ENCODE measurements at places on chromosomes 3 and 15. TPM values are rescaled to one million over a fixed set of nuclear protein-coding genes. Genes with fewer than 3 reads are reported as not detected.

- DNase-seq: no peak
These were observed 27.2 kb upstream of the STT3B start for GRCh38 chr3:31505371-31506048.

GRCh38 chr3:165742351-165742750 lies 94.9 kb downstream of the BCHE start:
- DNase-seq: no peak

Gene CIDEC
- 1.1 TPM for total RNA-seq

- no peak for DNase-seq
These were observed 13.1 kb upstream of the UBP1 start for GRCh38 chr3:33453331-33453761.

DNA sequence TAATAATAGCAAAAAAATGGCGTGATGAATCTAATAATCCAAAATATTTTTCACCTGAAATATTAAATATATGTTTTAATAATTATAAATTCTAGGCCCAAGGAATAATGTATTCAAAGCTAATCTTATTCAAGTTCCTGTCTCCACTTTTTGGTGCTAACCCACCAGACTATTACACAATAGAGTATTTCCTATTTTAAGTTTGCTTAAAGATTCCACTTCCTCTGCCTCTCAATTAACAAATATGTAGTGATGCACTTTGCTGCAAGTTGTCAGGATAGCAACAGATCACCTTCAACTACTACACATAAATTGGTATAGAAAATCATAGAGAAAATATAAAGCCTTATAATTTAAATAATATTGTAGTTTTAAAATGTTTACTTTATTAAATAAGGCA lies 467.5 kb downstream of the C3orf38 start:
- no peak for DNase-seq

Gene GHRL
- 0.81 TPM for total RNA-seq

DNA sequence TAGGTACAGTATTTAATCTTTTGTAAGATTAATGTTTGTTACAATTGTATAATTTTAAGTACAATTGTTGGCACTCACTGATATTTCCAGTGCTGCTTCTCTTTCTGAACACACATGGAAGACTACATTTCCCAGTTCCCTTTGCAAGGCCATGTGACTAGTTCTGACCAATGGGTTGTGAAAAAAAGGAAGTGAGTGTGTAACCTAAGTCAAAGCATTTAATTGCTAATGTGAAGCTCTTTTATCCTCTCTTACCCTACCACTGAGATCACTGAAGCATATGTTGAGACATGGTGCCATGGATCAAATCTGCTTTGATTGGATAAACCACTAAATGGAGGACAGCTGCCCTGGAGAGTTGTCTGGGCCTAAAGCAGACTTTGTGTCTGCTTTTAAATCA lies 83.9 kb upstream of the PLXND1 start:
- DNase-seq: no peak

DNA sequence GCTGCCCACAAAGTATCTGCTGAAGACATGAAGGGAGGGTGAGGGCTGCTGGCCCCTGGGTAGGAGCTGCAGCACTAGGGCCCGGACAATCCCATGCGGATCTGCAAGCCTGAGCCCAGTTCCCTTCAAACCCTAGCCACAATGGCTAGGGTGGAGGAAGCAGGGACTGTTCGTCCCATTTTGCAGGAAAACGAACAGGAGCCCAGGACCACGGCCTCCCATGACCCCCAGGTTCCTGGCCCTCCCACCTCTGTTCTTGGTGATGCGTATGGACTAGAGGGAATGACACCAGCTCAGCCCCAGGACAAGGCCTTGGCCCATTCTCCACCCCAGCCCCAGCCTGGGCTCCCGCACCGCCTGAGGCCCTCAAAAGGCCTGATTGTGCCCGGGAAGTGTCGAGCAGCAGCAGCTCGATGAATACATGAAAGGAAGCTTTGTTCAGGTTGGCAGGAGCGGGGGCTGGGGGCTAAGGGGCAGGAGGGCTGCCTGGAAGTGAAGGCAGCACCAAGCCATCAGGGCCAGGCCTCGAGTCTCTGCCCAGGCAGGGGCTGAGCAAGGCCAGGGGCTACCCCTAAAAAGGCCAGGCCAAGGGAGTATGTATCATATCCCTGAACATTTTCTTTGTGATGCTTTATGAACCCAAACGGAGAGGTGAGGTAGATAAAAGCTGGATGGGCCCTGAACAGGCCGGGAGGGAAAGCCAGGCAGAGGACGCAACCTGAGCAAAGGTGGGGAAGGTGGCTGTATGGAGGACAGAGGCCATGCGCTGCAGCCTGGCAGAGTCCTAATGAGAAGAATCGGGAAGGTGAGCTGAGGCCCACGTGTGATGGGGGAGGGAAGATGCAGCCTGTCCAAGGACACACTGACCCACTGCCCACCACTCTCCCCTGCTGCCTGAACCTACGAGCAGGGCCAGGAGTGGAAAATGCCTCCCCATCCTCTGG lies 12.2 kb downstream of the SEMA7A start:
- DNase-seq: no peak

GRCh38 chr3:28907616-28908015 lies 373.3 kb upstream of the RBMS3 start:
- no peak for DNase-seq

Gene AP3B2
- 12.5 TPM for total RNA-seq

DNA sequence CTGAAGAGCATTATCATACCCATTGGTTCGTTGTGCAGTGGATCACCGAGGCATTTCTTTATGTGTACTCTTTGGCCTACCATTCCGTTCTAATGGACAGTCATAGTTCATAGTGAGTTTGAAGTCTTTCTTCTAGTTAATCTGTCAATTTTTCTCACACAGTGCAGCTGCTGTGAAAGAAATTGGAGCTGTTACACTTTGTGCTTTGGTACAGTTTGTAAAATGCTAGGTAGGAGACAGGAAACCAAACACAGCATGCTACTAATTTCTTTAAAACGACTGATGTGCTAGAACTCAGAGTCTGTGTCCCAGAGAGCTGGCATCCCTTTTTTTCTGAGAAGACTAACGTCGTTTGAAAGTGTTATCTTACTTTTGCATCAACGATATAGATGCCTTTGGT lies 218.9 kb downstream of the CNTN4 start:
- no peak for DNase-seq

DNA sequence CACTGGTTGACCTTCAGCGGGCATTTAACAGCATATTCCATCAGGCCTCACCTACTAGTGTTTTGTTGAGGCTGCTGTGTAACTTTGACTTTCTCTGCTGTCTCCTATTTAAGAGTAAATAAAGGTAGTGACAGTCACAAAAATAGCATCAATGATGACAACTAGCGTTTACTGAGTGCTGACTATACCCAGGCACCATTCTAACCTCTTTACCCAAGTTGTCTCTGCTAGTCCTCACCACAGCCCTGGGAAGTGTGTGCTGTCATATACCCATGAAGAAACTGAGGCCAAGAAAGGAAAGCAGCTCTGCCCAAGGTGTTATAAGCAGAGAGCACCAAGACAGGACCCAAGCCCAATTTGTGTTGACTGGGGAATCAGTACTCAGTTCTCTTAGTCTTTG lies 286.4 kb upstream of the CTDSPL start:
- no peak for DNase-seq

Gene ATP13A5
- not detected for total RNA-seq

- DNase-seq: no peak
These were observed 67.9 kb upstream of the CCDC54 start for GRCh38 chr3:107309312-107309711.

Gene POTEB
- not detected for total RNA-seq

Gene CLEC3B
- total RNA-seq: 58.9 TPM

Gene C2CD4A
- 0.49 TPM for total RNA-seq

DNA sequence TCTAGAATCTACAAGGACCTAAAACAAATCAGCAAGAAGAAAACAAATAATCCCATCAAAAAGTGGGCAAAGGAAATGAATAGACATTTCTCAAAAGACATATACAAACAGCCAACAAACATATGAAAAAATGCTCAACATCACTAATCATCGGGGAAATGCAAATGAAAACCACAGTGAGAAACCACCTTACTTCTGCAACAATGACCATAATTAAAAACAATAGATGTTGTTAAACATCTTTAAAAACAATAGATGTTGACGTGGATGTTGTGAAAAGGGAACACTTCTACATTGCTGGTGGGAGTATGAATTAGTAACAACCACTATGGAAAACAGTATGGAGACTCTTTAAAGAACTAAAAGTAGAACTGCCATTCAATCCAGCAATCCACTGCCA lies 96.2 kb downstream of the CBLB start:
- DNase-seq: no peak

Data from ureter (tissue), 1 donor.